ENCODE measurements at places on chromosomes 13 and 19.

- peak; percentile 94 for DNase-seq
Measured at GRCh38 chr19:11324079-11324661, 15.3 kb downstream of the RAB3D start.

GRCh38 chr19:7863157-7863970 is 10.8 kb downstream of the PRR36 start:
- DNase-seq, result no peak

GRCh38 chr13:81929988-81930387 is 1589.1 kb upstream of the SPRY2 start:
- peak; percentile 6 for DNase-seq

DNA sequence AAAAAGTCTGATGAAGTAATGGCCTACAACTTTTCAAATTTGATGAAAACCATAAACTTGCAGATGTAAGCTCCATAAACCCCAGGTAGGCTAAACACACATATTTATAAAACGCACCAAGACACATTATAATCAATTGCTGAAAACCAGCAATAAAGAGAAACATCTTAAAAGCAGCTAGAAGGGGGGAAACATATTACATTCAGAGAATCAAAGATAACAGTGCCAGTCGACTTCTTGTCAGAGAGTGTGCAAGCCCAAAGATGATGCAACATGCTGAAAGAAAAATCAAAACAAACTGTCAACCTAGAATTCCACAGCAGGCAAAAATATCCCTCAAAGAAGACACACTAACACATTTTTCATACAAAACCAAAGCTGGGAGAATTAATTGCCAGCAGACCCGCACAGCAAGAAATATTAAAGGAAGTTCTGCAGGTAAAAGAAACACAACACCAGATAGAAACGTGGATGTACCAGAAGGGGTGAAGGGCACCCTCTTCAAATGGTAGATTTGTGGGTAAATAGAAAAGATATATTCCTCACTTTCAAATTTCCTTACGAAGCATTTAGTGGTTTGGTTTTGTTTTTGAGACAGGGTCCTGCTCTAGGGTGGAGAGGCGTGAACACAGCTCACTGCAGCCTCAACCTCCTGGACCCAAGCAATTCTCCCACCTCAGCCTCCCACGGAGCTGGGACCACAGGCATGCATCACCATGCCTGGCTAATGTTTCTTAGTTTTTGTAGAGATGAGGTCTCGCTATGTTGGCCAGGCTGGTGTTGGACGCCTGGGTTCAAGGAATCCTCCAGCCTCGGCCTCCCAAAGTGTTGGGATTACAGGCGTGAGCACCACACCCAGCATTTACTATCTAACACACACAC is 16.5 kb upstream of the ATP1A3 start:
- DNase-seq, result peak; percentile 82

- DNase-seq, result no peak
Measured at GRCh38 chr13:41767801-41768200, 193.1 kb downstream of the VWA8 start.

- no peak for DNase-seq
Measured at GRCh38 chr19:35352177-35352447, 4.4 kb downstream of the FFAR1 start.

- no peak for DNase-seq
Measured at GRCh38 chr19:56106397-56106849, 14.7 kb downstream of the ZNF787 start.

DNA sequence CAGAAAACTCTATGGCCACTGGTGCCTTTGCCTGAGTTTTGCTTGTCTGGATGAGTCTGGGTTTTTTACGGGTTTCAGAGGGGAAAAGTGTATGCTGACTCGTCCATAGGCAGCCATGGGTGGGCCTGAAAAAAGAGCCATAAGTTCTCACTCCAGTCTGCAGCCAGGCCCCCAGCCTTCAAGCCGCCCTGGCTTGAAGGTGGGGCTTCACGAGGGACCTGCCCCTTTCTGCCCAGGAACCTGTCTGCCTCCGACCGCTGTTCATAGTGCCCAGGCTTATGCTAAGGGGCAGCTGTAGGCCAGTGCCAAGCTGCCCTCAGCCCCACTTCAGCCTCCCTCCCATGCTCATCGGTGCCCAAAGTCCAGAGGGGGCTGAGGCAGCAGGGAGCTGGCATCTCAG is 385.2 kb downstream of the PCDH9 start:
- DNase-seq, result no peak

- DNase-seq, result no peak
Measured at GRCh38 chr19:40597329-40597838, 3.8 kb upstream of the LTBP4 start.

DNA sequence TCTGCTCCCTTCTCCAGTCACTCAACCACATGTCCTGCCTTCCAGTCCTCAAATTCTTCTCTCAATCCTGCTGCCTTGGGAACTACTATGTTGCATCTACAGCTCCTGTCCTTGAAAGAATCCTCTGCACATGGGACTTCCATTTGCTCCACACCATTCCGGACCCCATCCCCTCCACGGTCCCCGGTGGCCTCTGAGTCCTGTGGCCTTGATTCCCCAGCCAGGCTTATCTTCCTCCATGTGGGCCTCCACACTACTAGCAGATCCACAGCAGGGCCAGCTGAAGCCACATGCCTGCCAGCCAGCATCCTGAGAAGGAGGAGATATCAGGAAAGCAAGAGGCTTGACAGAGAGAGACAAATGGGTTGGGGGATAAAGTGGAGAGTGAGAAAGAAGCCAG is 1323.8 kb downstream of the UQCRFS1 start:
- DNase-seq, result no peak

Measured in fibroblast of skin of abdomen (primary cell).